Osteocyte (in vitro differentiated cells): ENCODE measurements at places on chromosomes 12 and 14. TPM values are rescaled to one million over a fixed set of nuclear protein-coding genes. Genes with fewer than 3 reads are reported as not detected.

Gene PLCZ1
- not detected in 2 replicates for total RNA-seq

- DNase-seq, result peak; percentile 13
Measured at GRCh38 chr12:4047421-4047820, 174.2 kb upstream of the PARP11 start.

DNA sequence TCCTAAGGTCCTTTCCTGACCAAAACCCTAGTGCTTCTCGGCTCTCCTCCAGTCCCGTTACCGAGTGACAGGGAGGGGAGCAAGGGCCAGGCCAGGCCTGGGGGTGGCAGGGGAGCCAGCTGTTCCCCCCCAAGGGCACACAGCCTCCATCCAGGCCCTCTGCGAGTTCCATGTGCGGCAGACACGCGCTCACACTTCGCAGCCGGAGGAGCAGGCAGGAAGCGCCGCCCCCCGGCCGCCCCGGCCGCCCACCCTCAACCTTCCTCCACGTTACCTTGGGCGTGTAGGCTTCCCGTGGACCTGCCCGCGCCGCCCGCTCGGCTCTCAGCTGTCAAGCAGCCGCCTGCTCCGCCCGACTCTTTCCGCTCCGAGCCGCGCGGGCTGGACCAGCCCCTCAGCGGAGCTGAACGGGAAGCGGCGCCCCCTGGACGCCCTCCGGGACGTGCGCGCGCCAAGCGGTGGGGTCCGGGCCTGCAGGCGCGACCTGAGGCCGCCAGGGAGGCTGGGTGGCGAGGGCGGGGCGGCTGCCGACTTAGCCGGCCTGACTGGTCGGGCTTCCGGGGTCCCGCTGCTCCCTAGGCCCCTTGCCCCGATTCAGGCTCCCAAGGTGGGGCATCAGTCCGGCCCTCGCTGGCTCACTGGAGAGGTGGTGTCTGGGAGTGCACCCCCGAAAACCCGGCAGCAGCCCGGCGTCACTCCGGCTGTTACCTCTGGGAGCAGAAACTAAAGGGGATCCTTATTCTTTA lies at the start of gene CRACR2A:
TSS of gene CRACR2A (minus strand) at position 369 of the 746 bp plus-strand sequence. CDS start 56,110 bp downstream, outside the sequence.
- peak; percentile 85 for DNase-seq

GRCh38 chr12:111249018-111249370 lies 119.9 kb downstream of the PHETA1 start:
- no peak for DNase-seq

DNA sequence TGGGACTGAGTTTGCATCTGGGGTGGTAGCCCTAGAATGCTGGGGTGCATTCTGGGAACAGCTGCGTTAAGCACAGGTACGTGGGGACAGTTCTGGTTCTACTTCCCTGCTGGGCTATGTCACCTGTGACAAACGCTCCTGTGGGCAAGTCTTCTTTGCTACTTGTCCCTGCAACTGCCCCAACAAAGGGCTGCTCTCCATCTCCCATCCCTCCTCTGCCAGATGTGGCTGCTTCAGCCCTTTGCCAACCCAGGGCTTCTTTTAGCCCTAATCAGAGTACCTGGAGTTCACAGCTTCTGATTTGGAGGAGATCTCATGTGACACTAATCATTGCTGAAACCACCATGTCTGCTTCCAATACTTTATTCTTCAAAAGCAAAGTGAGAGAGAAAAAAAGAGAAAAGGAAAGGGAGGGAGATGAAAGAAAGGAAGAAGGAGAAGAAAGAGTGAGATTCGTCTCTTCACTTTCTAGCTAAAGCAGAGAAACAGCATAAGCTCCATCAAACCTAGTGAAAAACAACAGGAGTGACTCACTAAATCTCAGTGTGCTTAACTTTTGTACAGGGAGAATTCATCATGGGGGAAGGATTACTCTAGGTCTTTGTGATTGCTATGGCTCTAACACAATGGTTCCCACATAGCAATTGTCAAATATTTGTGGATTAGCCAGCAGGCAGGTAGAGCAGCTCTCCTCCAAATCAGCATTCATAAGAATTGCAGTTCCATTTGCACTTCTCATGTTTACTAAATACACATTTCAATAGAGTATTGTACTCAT lies 174.8 kb downstream of the LRIG3 start:
- no peak for DNase-seq

DNA sequence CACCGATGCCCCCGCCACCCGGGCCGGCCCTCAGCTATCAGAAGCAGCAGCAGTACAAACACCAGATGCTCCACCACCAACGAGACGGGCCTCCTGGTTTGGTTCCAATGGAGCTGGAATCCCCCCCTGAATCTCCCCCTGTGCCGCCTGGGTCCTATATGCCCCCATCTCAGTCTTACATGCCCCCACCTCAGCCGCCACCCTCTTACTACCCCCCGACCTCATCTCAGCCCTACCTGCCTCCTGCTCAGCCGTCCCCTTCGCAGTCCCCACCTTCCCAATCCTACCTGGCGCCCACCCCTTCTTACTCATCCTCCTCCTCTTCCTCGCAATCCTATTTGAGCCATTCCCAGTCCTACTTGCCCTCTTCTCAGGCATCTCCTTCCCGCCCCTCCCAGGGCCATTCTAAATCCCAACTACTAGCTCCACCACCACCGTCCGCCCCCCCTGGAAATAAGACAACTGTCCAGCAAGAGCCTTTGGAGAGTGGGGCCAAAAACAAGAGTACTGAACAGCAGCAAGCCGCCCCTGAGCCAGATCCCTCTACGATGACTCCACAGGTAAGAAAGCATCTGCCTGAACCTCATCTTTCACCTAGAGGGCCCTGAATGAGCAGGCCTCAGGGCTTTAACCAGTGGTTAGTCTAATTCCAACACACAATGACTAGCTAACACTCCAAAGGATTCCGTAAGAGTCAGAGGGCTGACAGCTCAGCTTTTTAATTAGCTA lies 851 bp downstream of the YLPM1 start:
- no peak for DNase-seq

DNA sequence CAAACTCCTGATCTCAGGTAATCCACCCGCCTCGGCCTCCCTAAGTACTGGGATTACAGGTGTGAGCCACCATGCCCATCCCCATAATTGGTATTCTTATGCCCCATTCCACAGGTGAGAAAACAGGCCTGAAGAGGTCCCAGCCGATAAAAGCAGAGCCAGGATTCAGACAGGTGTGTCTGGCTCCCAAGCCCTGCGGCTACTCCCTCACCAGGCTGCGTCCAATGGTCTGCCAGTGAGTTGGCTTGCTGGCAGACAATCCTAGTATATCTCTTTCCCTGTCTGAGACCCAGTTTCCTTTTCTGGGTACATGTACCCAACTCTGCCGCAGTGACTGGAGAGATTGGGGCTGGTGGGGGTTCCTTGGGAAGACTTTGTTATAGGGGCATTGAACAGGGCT lies 1.9 kb upstream of the TSPAN9 start:
- DNase-seq, result no peak

- DNase-seq, result no peak
Measured at GRCh38 chr12:80165746-80166145, 66.4 kb downstream of the OTOGL start.
